Activated CD8-positive, alpha-beta memory T cell treated with anti-CD3 and anti-CD28 coated beads, Interleukin-2, amount 10 ng/mL, durations not matched to agents 7 days and 5 days (primary cell): ENCODE measurements at places on chromosomes 1 and 21.

DNA sequence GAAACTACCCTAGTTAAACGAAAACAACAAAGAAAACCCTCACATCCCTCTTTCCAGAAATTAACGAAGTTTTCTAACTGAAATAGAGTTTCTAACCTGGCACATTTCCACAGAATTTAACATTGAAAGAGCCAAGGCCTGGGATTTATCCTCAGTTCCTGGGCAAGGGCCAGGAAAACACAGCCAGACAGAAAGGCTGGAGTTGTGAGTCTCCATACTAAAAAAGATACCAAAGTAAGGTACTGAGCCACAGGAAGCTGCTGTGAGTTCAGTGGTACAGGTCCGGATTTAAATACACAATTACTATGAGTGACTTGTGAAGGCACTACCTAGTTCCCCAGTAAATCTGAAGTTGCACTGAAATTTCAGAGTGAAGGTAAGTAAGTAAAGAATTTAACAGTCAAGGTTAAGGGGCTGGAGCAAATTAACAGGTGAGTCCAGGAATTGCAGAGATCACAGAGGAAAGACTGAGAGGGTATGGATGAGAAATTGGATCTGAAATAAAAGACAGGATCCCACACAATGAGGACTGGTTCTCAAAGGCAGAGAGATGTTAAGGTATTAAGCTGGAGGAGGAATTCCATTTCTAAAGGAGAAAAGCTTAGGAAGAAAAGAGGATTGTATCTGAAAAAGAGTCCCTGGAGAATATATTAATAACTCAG, 905 bp downstream of the LIX1L start:
- peaks cover 13% of the 10 kb centered on the region for H3K36me3 ChIP-seq
- H3K27me3 ChIP-seq = no peaks in the 10 kb centered on the region
- DNase-seq = no peak
- H3K4me1 ChIP-seq = peaks cover 68% of the 10 kb centered on the region
- peak overlapping the region; percentile 86 for H3K27ac ChIP-seq
- H3K4me3 ChIP-seq = peak overlapping the region; percentile 91

DNA sequence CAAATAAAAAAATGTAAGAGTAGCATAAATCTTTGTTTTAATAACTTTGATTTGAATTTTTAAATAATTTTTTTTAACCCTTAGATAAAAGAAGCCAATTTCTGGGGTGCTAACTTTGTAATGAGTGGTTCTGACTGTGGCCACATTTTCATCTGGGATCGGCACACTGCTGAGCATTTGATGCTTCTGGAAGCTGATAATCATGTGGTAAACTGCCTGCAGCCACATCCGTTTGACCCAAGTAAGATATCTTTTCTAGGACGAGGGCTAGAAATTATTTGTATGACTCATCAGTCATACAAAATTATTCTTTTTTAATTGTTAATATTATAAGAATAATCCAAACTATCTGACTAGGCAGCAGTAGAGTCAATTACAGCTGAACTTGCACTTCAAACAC, 71.2 kb downstream of the GPR161 start:
- no peaks in the 10 kb centered on the region for H3K27me3 ChIP-seq
- H3K4me1 ChIP-seq = no peaks in the 10 kb centered on the region
- H3K4me3 ChIP-seq = no peak overlapping the region
- no peak overlapping the region for H3K27ac ChIP-seq
- peaks cover 25% of the 10 kb centered on the region for H3K36me3 ChIP-seq

GRCh38 chr1:3319874-3320245, 134.6 kb upstream of the ARHGEF16 start:
- no peaks in the 10 kb centered on the region for H3K36me3 ChIP-seq
- H3K27me3 ChIP-seq = no peaks in the 10 kb centered on the region
- H3K4me3 ChIP-seq = no peak overlapping the region
- no peak overlapping the region for H3K27ac ChIP-seq

DNA sequence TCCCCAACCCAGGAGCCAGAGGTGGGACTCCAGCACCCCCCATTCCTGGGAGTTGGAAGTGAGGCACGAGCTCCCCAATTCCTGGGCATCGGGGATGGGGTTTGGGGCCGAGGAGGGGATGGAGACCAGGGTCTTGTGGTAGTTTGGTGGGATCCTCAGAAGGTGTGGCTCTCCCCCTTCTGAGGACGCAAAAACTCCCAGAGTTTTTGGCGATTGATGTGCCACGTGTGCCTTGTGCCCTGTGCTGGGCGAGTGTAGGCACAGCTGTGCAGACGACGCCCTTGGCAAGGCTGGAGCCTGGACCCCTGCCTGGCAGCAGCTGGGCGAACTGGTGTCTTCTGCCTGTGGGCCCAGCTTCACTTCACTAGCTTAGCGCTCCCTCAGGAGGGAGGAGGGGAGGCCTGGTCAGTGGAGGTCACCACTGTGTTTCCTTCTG, 2.6 kb downstream of the GUK1 start:
- H3K36me3 ChIP-seq = peaks cover 21% of the 10 kb centered on the region
- peak overlapping the region; percentile 98 for H3K4me3 ChIP-seq
- no peaks in the 10 kb centered on the region for H3K27me3 ChIP-seq
- peak overlapping the region; percentile 99 for H3K27ac ChIP-seq
- no peak for DNase-seq

- no peak overlapping the region for H3K27ac ChIP-seq
- H3K4me1 ChIP-seq = no peaks in the 10 kb centered on the region
- no peak for DNase-seq
- H3K36me3 ChIP-seq = no peaks in the 10 kb centered on the region
Measured at GRCh38 chr1:178368208-178368607, 128.6 kb downstream of the CLEC20A start.

- H3K27ac ChIP-seq = no peak overlapping the region
- H3K36me3 ChIP-seq = no peaks in the 10 kb centered on the region
- no peak for DNase-seq
- H3K27me3 ChIP-seq = peaks cover 8% of the 10 kb centered on the region
- H3K4me3 ChIP-seq = no peak overlapping the region
Measured at GRCh38 chr1:20139776-20140612, 871 bp downstream of the PLA2G2F start.

- H3K36me3 ChIP-seq = peaks cover 7% of the 10 kb centered on the region
- H3K4me1 ChIP-seq = peaks cover 48% of the 10 kb centered on the region
- H3K27me3 ChIP-seq = peaks cover 38% of the 10 kb centered on the region
- no peak overlapping the region for H3K4me3 ChIP-seq
- no peak for DNase-seq
Measured at GRCh38 chr1:9413877-9414213, 121.2 kb downstream of the SPSB1 start.

DNA sequence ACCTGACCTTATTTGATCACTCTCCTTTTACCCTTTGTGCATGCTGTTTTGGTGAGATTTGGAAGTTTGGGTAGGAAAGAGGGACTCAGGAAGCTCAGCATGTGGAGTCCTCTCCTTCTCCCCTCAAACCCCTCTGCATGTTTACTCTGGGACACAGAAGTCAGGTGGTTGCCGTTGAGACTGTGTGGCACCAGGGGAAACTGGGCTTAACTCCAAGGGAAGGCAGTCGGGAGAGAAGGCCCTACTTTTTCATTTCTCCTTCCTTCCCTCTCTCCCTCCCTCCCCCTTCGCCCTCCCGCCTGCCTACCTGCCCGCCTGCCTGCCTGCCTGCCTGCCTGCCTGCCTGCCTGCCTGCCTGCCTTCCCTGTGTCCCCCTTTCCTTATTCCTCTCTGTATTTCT, 34.8 kb upstream of the TTC22 start:
- no peak overlapping the region for H3K4me3 ChIP-seq
- no peaks in the 10 kb centered on the region for H3K4me1 ChIP-seq
- no peak overlapping the region for H3K27ac ChIP-seq
- peaks cover 3% of the 10 kb centered on the region for H3K36me3 ChIP-seq
- peaks cover 18% of the 10 kb centered on the region for H3K27me3 ChIP-seq
- DNase-seq = no peak

DNA sequence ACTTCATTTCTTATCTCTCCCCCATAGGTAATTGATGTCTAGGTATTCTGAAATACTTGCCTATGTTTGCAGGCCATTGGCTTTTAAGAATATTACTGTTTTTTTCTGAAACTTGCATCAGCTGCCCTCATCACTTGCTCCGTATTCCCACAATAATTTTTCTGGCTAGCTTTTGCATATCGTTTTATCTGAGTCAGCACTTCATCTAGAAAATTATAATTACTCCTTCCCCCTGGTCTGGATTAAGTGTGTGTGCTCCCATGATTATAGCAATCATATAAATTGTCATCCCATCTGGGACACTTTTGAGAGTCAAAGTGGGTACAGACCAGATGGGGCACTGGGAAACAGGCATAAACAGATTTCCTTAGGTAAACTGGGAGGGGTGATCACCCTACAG, 583.2 kb upstream of the B3GALT2 start:
- H3K4me1 ChIP-seq = peaks cover 3% of the 10 kb centered on the region
- H3K4me3 ChIP-seq = no peak overlapping the region
- no peak for DNase-seq
- H3K27ac ChIP-seq = no peak overlapping the region

GRCh38 chr21:16633831-16634459, 878.9 kb upstream of the CXADR start:
- no peak for DNase-seq
- H3K27me3 ChIP-seq = no peaks in the 10 kb centered on the region
- H3K27ac ChIP-seq = no peak overlapping the region
- H3K4me1 ChIP-seq = no peaks in the 10 kb centered on the region
- no peak overlapping the region for H3K4me3 ChIP-seq

- H3K4me1 ChIP-seq = no peaks in the 10 kb centered on the region
- no peak overlapping the region for H3K4me3 ChIP-seq
- no peak for DNase-seq
- no peaks in the 10 kb centered on the region for H3K27me3 ChIP-seq
- no peaks in the 10 kb centered on the region for H3K36me3 ChIP-seq
- no peak overlapping the region for H3K27ac ChIP-seq
Measured at GRCh38 chr21:21165063-21165645, 166.9 kb downstream of the NCAM2 start.

DNA sequence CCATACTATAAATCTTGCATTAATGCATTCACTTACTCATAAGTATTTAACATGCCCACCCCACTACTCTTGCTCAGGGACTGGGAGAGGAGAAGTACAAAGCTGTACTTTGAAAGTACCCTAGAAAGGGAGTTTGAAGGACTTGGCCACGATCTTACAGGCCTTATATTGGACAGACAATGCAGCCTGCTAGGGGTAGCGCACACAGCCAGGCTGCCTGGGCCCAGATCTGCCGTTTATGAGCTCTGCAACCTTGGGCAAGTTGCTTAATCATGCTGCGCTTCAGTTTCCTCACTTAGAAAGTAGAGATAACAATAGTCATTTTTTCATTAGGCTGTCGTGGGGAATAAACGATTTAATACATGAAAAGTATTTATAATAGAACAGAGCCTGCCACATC, 110.1 kb downstream of the CDC7 start:
- H3K4me3 ChIP-seq = no peak overlapping the region
- no peak for DNase-seq
- no peaks in the 10 kb centered on the region for H3K27me3 ChIP-seq
- no peaks in the 10 kb centered on the region for H3K4me1 ChIP-seq

GRCh38 chr1:24558902-24559791, 3.3 kb downstream of the NCMAP start:
- H3K27me3 ChIP-seq = peaks cover 50% of the 10 kb centered on the region
- H3K4me3 ChIP-seq = no peak overlapping the region
- no peak for DNase-seq
- H3K36me3 ChIP-seq = no peaks in the 10 kb centered on the region

DNA sequence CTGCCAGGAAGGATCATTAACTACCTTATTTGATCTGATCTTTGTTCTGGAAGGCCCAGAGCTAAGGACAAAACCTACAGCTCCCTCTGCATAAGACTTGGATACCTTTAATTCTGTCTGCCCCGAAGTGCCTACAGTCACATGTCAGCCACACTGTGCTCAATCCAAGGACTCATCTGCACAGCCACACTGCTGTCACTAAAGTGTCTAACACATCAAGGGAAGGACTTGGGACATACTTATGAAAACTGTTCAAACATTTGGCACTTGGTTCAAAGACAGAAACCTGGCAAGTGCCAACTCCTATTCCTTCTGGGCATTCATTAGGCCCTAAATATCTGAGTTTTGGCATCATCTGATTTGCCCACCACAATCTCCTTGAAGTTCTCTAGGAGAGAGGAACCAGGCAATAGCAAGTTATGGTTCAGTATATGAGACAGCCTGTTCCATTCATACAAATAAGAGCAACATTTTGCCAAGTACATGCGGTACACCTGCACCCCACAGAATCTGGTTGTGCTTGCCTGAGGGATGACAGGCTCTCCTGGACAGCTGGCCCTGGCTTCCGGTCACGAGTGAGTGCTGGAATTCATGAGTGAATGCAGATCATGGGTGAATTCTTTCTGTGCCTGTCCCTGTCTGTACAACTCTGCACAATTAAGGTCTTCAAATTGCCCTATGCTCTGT, 105.9 kb downstream of the KCNK1 start:
- H3K4me1 ChIP-seq = no peaks in the 10 kb centered on the region
- H3K27ac ChIP-seq = no peak overlapping the region
- H3K27me3 ChIP-seq = peaks cover 3% of the 10 kb centered on the region
- no peaks in the 10 kb centered on the region for H3K36me3 ChIP-seq
- H3K4me3 ChIP-seq = no peak overlapping the region

GRCh38 chr1:65694126-65694525, 98.6 kb upstream of the PDE4B start:
- no peaks in the 10 kb centered on the region for H3K36me3 ChIP-seq
- no peak overlapping the region for H3K4me3 ChIP-seq
- no peak for DNase-seq
- no peaks in the 10 kb centered on the region for H3K4me1 ChIP-seq

DNA sequence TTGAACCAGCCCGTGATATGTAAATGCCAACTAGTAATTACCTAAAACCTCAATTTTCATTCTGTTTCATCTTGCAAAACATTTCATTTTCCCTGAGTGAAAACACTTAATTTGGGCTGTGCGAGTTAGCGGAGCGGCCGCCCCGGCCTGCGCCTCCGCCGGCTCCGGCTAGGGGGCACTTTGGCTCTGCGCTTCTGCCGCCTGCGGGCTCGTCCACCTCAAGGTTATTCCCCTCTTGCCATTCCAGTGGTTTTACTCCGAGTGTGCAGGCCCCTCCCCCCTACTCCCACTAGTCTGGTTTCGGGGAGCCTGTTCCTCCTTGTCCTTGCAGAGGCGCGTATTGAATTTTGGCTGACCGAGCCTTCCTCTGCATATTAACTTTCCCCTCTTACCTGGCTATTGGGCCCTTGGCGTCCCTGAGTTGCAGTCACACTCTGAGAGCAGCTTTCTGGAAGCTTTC, 55.6 kb downstream of the PEX14 start:
- H3K4me1 ChIP-seq = peaks cover 4% of the 10 kb centered on the region
- H3K4me3 ChIP-seq = no peak overlapping the region
- peaks cover 1% of the 10 kb centered on the region for H3K36me3 ChIP-seq
- no peak overlapping the region for H3K27ac ChIP-seq

DNA sequence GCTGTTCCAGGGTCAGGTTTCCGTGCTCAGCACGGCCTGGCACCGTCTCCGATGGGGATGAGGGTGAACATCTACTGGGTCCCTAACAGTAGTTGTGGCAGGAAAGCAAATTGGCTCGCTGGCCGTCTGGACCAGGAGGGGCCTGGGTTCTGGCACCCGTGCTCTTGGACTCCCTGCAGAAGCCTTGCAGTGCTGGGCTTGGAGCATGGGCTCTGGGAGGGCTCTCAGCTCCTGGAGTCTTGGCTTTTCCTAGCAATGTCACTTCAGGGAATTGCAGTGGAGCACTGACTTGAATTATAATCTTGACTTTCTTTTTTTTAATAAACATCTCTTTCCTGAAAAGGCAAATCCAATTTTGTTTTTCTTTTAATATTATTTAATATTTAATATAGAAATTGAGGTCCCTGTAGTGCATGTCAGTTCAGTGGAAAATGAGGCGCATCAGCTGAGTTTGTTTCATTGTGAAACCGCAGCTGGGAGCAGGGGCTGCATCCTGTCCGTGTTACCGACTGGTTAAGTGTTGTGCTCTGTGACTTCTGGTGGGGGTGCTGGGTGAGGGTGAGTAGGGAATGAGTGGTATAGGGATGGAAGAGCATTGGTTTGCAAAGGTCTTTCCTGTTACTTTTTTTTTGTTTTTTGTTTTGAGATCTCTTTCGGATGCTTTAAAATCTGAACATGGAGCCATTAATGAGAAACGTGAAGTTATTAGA, 64.1 kb downstream of the PEX14 start:
- no peak overlapping the region for H3K4me3 ChIP-seq
- peak overlapping the region; percentile 36 for H3K27ac ChIP-seq
- peak; percentile 48 for DNase-seq
- H3K36me3 ChIP-seq = peaks cover 17% of the 10 kb centered on the region
- no peaks in the 10 kb centered on the region for H3K27me3 ChIP-seq
